ENCODE measurements at places on chromosomes 5 and 9.

DNA sequence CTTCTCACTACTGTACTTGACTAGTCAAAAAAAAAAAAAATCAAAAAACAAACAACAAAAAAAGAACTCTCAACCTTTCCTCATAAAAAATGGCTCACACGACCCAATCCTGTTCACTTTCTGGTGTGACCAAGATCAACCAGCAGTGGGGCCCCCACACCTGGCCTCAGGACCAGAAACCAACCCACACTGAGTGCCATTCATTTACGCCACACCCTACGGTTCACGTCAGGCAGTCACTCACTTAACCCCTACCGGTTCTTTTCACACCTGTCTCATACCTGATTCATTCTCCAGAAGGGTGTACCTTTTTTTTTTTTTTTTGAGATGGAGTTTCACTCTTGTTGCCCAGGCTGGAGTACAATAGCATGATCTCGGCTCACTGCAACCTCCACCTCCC is 5.7 kb downstream of the SUSD1 start:
- no peak for DNase-seq

DNA sequence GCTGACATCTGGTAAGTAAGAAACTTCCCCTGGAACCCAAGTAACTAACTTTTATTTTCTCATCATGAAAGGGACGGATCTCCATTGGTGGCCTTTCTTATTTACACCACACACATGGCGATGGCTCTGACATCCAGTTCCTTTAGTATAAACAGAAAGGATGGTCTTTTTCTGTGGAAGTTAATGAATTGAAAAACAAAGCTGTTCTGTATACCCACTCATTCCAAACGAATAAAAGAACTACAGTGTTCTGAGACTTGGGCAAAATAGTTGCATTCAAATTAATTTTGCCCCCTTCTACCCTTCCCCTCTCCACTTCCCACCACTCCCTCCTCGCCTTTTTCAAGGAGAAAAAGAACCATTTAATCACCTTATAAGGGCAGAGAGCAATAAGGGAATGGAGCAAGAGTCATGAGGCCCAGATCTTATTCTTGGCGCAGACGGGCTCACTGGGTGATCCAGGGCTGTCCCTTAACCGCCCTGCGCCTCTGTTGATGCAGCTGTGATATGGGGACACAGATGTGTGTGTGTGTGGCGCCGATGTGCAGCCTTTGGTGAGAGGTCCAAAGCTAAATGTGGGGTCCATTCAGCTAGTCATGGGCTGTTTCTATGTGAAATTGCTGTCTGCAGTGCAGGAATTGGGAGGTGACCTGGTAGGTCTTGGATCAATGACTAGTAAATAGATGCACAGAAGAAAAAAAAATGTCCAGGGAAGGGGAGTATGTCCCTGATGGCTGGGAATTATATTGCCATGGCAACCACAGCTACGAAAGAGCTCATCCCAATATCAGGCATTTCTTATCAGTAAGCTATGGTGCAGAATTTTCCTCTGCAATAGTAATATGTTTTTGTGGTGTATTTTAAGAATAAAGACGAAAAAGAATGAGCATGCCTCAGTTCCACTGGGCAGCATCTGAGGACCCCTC is 141.5 kb upstream of the ERCC6L2 start:
- DNase-seq = no peak

DNA sequence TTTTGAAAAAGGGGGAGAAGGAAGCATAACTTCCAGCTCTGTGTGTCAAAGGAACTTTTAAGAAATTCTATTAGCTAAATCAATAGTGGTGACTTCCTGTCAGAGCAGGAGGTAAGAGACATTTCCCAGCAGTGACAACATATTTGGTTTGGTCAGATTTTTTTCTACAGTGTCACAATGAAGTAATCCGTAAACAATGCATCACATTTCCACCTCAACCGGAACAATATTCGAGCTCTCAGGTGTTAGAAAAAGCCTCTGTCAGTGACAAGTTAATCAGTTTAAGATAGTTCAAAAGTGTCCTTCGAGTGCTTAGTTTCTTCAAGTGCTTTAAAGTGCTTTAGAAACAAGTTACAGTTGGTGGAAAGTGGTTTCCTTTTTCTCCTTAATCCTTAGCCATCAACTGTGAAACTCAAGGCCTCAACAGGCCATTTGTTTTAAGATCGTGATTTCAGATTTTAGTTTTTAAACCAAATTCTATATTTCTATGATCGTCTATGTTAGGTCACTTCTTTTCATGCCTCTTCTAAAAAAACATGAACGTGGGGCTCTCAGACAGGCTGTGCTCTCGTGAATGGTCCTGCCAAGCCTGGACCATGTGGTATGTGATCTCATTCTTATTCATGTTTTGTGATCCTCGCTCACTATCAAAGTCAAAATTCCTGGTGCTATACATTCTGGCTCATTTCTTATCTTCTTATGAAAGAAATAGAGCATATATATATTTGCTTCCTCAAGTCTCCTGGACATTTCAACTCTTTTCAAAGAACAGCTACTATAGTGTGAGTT is 181.9 kb upstream of the HMHB1 start:
- no peak for DNase-seq

DNA sequence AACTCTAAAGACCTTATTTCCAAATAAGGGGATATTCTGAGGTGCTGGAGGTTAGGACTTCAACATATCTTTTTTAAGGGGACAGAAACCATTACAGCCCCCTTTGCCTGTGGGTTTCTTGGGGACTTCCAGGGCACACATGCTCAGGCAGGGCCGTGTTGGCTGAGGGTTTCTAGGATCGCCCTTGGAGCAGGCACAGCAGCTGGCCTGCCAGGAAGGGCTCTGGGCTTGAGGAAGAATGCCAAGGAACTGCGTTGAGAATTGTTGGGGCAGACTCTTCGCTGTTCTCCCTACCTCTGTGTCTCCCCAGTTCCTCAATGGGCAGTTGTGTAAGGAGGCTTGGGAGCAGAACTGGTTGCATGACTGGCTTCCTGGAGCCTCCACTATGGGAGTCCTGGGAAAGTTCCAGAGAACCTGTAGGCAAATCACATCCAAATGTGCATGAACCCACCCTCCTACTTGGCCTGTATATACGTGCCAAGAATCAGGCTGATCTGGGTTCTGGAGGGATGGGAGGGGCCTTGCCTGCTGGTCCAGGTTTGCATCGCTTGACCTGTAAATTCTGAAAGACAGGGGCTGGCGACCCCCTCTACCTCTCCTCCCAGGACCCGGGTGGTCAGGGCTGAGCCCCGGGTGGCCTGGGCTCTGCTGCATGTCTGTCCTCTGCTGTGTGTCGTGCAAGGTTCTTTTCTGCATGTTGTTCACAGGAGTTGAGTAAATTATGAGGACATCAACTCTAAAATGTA is 65.5 kb downstream of the HSPA4 start:
- no peak for DNase-seq

Data from NCI-H748 treated with DMSO at 0.1 percent for 48 hours (cell line).